ENCODE measurements at places on chromosomes 6 and 20.

- no peak for DNase-seq
Measured at GRCh38 chr20:13771853-13772453, 12.8 kb downstream of the ESF1 start.

GRCh38 chr6:26183581-26184366 is 96.5 kb downstream of the HFE start:
- peak; percentile 97 for DNase-seq

- no peak for DNase-seq
Measured at GRCh38 chr6:69338431-69339162, 458.2 kb downstream of the LMBRD1 start.

GRCh38 chr6:26514984-26515383 is 14.9 kb downstream of the BTN1A1 start:
- no peak for DNase-seq

Measured in pons (tissue), 1 donor.